GM12891 (cell line): ENCODE measurements at places on chromosomes 3 and 15.

DNA sequence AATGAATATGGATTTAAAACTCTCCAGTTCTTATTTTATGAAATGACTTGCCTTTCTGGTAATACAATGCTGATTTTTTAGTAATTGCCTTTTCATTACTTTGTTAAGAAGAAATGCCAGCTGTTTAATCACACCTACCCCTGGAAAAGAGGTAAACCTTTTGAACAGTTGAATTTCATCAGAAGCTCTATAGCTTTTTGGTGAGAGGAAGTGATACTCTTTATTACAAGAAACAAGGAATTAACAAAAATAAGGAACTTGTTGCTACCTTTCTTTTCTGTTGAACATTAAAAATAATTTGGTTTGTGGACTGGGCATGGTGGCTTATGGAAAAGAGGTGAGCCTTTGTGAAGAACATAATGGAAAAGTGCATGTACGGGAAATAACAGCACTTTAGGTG, 19.7 kb downstream of the BLOC1S6 start:
- DNase-seq: no peak

- DNase-seq: no peak
Observed at GRCh38 chr3:38616111-38616510, 33.4 kb downstream of the SCN5A start.

- DNase-seq: no peak
Observed at GRCh38 chr3:188158731-188159310, 4.9 kb downstream of the LPP start.

- DNase-seq: no peak
Observed at GRCh38 chr3:66889750-66890494, 108.2 kb upstream of the KBTBD8 start.

DNA sequence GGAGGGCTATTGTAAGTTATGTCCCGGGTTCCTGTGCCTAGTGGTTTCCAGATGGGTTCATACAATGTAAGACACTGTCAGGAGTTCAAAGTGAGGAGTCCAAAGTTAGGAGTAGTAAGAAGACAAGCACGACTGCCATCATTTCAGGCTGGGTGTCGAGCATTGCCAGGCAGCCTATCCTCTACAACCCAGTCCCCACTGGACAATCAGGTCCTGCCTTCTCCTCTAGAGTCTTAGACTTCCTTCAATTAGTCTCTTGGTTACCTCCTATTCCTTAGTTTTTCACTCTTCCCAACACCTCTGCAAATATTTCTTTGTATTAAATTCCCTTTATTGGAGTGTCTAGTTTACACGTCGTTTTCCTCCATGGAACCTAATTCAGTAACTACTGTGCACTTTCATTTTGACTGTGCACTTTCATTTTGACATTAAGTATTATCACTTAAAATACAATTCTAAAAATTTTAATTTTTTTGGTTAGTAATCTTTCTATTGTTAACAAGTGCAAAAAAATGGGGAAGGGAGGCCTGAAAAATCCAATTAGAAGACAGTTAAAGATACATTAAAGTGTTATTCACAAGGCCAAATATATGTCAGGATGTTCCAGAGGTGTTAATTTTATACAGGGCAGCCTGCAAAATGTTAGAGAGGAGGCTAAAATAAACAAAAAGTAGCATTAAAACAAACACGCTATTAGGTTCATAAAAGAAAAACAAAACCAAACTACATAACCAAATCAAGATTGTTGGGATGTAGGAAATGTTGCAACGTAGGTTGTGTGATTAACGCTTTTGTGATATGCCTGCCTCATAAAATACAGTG, 155.3 kb downstream of the TBL1XR1 start:
- DNase-seq: no peak
